ENCODE measurements at places on chromosomes 1 and 21.
A peak's percentile ranks its signal among the peaks of the same experiment; 100 is the strongest.

DNA sequence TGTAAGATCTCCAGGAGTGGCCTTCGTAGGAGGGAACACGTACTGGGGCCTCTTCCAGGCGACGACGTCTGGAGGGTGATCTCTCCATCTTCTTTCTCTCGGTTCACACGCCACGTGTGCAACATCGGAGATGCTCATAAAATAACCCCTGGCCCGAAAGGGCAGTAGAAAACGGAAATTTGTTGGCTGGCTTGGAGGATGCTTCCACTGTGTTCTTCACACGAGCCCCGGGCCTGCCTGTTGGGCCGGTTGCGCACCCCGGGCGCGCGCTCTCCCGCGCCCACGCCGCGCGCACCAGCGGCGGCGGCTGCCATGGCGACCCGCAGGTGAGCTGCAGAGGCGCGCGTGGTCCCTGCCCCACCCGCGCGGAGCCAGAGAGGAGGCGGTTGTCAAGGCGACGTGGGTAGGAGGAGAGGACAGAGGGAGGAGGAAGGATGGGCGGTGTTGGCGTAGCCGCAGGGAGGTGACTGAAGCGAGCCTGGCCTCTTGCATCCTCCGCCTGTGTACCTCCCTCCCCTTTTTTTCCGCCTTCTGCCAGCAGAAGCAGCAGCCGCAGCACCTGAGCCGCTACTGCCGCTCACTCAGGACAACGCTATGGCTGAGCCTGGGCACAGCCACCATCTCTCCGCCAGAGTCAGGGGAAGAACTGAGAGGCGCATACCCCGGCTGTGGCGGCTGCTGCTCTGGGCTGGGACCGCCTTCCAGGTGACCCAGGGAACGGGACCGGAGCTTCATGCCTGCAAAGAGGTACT, at the start of gene ELAPOR1:
ELAPOR1 (plus strand) TSS at position 526 of the 752 bp plus-strand sequence; CDS start at position 595, 69 bp downstream.
- DNase-seq, result peak; percentile 36

- DNase-seq, result no peak
Measured at GRCh38 chr1:22880174-22880601, 92.5 kb downstream of the LACTBL1 start.

DNA sequence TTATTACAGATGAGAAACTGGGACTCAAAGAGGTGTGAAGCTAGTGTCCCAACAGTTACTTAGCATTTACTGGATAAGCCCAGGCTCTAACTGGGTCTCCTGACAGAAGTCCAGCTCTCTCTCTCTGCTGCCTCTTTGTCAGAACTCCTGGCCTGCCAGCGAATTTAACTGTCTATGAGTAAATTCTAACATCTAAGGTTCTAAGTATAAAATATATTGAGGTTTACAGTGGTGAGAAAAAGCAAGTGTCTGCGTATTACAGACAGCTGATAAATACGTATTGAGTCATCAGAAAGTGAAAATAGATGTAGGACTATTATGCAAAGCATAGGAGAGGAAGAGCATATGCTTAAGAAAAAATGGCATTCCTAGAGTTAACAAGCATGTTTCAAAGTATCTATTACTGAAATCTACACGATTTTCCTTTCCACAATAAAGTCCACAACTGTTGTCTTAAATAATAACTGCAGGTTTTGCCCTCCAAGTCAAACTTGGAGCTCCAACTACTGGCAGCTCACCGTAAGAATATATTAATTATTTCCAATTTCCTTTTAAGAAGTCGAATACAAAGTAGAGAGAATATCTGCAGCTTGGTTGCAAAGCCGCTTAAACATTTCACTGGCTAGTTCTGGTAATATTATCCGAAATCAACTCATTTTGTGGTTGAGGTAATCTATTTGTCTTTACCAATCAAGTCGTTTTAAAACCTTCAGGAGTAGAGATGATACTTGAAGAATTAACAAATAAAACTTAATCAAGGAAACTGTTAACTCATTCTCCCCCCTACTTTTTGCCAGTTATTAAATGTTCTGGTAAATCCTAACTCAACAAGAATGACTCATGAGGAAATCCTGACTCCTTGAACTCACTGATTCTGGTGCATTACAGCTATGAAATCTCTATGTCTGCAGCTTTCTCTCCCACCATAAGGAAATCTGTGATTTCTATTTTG, 1.4 kb upstream of the RGS2 start:
- no peak for DNase-seq

DNA sequence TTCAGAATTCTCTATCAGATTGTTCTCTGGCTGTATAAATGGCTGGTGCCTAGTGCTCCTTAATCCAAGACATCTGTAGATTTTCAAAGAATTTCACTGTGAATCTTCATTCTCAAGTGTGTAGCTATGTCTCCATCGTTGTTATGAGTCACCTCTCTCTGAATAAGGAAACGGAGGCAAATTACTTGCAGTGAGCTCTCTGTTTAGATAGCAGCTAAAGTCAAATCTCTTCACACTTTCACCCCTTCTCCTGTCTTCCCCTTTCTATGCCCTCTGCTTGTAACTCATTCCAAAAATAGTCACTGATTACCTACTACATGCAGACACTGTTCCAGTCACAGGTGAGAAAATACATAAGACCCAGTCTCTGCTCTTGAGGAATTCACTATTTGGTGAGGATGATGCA, 39.7 kb downstream of the CHML start:
- no peak for DNase-seq

GRCh38 chr1:233500106-233500505, 113.8 kb upstream of the KCNK1 start:
- no peak for DNase-seq

DNA sequence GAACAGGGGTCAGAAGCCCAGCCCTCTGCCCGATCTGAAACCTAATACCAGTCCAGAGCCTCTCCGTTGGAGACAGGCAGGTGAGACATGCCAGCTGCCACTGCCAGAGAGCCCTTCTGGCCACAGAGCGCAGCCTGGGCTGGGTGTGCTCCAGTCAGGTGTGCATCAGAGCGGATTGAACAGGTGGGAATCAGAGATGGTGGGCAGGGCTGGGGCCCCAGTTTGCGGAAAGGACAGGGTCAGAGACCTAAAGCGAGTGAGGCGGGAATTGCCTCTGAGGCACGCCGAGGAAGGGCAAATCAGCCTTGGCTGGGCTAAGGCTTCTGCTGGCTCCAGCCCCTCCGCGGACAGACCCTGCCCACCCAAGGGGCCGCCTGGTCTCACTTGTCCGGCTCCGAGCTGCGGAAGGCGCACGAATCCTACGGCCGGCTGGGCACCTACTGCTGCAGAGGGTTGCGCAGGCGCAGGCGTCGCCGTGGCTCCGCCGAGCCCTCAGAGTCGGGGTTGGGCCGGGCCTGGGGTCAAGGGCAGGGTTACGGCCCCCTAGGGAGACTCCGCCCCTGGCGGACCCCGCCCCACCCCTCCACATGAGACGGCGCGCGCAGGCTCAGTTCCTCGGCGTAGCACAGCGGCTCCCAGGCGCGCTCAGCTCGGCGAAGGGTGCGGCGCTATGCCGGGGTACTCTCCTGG, 10.3 kb downstream of the CPLANE2 start:
- DNase-seq, result no peak

GRCh38 chr1:97870589-97870988, 50.2 kb downstream of the DPYD start:
- no peak for DNase-seq

- DNase-seq, result no peak
Measured at GRCh38 chr1:202858331-202858730, 30.6 kb downstream of the RABIF start.

GRCh38 chr1:115337276-115337632, 795 bp downstream of the NGF start:
- DNase-seq, result no peak

GRCh38 chr1:162319493-162320175, 57.0 kb downstream of the SPATA46 start:
- no peak for DNase-seq

- no peak for DNase-seq
Measured at GRCh38 chr1:208521534-208521933, 277.4 kb upstream of the PLXNA2 start.

DNA sequence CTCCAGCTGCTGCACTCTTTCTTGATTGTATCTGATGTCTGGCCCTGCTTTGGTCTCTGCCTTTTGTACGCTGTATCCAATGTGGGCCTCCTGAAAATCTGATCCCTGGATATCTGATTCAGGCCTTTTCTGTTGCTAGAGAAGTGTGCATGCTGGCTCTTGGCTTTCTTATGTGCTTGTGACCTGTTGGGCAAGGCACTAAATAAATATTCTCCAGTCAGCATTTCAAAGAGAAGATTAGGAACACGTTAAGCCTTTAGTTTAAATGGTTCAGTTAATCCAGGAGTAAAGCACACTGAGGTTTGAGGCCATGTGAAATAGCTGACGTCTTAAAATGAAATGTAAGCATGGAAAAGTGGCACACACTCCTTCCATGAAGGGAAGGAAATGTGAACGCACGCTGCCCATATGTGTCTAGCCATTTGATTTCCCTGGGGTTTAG, 9.3 kb upstream of the F3 start:
- DNase-seq, result no peak

GRCh38 chr21:45293726-45294401, 6.2 kb upstream of the POFUT2 start:
- DNase-seq, result no peak

GRCh38 chr1:55214212-55214933, 791 bp downstream of the USP24 start:
- no peak for DNase-seq

DNA sequence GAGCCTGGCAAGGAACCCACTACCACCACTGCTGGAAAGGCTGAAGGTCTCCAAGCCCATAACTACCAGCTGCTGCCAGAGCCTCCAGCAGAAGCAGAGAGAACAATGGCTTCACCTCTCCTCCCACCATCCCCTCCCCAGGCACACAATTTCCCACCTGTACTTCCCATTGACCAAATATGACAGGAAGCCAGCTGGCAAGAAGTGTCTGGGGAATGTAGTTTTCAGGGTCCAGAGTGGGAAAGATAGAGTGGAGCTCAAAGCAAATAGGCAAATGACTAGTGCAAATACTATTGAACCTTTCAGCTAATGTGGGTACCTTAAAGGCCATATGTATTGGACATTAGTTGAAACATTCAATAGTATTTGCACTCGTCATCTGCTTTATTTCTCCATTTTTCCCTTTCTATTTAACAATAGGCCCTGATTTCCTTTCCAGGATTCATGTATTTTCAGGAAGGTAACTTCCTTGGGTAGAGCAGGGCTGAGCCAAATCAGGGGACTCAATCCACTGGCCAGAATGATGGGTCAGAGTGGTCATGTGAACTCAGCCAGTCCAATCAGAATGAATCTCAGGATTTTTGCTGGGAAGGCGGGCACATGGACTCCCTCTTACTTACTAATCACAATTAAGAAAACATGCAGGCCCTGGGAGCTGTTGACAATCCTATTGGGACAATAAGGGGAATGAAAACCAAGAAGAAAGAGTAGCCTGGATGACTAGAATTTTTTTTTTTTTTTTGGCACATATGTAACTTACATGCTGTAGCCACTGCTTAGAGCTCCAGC, 12.1 kb upstream of the NFYC start:
- DNase-seq, result no peak

- no peak for DNase-seq
Measured at GRCh38 chr1:236151739-236152424, 9.5 kb downstream of the GPR137B start.

DNA sequence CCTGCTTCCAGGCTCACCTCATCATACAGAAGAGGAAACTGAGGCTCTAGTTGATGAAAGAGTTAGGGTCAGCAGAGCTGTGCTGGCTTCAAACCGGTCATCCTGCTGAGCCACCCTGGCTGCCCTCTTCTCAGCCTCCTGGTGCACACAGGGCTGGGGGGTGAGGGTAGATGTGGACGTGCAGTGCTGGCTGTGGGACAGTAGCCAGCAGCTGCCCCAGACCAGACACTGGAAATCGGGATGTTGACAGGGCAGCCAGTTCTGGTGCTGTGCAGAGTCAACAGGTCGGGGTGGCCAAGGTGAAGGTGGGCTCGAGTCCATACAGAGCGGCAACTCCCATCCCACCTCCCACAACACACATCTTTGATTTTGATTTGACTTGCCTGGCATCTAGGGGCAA, 1.5 kb upstream of the CLCNKA start:
- no peak for DNase-seq

GRCh38 chr1:201111156-201111555, 1.1 kb downstream of the CACNA1S start:
- DNase-seq, result no peak

- no peak for DNase-seq
Measured at GRCh38 chr1:214958486-214958885, 124.1 kb upstream of the KCNK2 start.

DNA sequence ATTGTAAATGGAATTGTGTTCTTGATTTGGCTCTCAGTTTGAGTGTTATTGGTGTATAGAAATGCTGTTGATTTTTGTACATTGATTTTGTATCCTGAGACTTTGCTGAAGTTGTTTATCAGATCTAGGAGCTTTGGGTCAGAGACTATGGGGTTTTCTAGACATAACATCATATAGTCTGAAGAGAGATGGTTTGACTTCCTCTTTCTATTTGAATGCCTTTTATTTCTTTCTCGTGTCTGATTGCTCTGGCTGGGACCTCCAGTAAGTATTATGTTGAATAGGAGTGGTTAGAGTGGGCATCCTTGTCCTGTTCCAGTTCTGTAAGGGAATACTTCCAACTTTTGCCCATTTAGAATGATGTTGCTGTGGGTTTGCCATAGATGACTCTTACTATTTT, 39.1 kb upstream of the ANGPTL1 start:
- DNase-seq, result no peak

DNA sequence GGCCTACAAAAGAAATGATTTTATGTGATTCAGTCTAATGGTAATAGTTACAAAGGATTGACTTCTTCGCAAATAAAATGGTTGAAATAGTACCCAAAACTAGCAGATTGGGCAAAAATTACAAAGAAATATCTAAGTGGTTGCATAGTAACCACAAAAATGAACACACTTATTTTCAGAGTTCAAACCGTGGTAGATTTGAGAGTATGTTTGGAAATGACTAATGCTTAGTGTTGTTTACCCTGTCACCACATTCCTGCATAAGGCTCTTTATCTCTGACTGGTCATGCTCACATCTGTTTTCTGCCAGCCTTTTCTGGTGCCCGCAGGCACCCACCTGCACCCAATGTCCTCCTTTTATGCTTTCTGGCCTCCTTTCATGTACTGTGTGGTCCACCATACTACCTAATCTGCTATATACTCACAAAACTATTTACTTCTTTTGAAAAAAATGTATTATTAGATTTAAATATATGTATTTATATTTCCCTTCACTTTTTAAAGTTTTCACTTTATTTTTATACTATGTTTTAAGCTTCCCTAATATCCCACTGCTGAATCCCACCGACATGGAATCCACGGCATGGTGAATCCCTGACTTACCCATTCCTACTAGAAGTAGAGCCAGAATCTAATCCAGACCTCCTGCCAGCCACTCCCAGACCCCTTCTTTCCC, 30.3 kb downstream of the PTPRC start:
- no peak for DNase-seq

GRCh38 chr1:87072411-87072810, 158.0 kb downstream of the HS2ST1 start:
- no peak for DNase-seq

DNA sequence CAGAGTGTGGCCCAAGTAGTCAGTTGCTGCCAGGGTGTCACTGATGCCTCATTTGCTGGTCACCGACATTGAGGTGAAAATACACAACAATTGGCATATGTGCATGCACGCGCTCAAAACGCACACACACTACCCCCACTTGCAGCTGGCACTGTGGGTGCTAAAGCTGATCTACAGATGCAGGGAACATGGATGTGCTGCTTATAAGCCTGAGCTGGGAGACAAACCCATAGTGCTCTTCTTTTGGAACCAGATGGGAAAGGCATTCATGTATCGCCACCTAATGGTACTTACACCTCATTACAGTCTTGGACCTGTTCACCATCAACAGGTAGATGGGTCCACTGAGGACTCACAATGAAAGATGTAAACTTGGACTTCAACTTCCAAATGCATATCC, 70.3 kb upstream of the CAMK1G start:
- peak; percentile 66 for DNase-seq

Measured in NCI-H1694 (cell line).